T-helper 22 cell (primary cell): ENCODE measurements at places on chromosomes 2 and 18.

DNA sequence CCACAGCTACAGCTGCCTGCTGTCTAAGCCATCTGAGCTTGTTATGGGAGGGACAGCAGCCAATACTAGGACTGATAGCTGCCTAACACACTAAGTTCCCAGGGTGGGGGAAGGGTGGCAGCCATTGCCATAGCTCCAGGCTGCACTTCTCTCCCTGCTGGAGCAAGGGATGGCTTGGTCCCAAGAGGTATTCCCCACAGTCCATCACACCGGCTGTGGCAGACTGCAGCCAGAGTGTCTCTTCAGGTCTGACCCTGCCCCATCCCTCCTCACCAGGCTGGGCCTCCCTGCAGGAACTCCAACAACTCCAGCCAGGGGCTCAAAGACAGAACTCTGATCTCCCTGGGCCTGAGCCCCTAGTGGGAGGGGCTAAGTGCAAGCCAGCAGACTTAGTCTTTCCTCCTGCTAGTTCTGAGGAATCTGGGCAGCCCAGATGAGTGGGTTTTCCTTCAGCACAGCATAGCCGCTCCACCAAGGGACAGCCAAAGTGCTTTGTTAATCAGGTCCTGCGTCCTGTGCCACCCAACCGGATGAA is 632.1 kb downstream of the SOCS6 start:
- DNase-seq, result no peak

- no peak for DNase-seq
Measured at GRCh38 chr2:42980764-42981416, 188.5 kb upstream of the HAAO start.

- no peak for DNase-seq
Measured at GRCh38 chr2:187117483-187117882, 268.5 kb upstream of the ZSWIM2 start.

- DNase-seq, result no peak
Measured at GRCh38 chr2:90077948-90078347, 1386.5 kb downstream of the RPIA start.

- no peak for DNase-seq
Measured at GRCh38 chr2:154189953-154190352, 318.2 kb downstream of the GALNT13 start.

- no peak for DNase-seq
Measured at GRCh38 chr2:104758199-104758620, 95.7 kb upstream of the POU3F3 start.

- DNase-seq, result no peak
Measured at GRCh38 chr18:47901624-47902362, 28.7 kb downstream of the SMAD2 start.

- DNase-seq, result no peak
Measured at GRCh38 chr2:7424481-7424880, 507.3 kb downstream of the RNF144A start.

- no peak for DNase-seq
Measured at GRCh38 chr2:151476287-151476686, 66.6 kb downstream of the RIF1 start.

GRCh38 chr2:12636837-12637581 is 79.7 kb upstream of the TRIB2 start:
- DNase-seq, result no peak

DNA sequence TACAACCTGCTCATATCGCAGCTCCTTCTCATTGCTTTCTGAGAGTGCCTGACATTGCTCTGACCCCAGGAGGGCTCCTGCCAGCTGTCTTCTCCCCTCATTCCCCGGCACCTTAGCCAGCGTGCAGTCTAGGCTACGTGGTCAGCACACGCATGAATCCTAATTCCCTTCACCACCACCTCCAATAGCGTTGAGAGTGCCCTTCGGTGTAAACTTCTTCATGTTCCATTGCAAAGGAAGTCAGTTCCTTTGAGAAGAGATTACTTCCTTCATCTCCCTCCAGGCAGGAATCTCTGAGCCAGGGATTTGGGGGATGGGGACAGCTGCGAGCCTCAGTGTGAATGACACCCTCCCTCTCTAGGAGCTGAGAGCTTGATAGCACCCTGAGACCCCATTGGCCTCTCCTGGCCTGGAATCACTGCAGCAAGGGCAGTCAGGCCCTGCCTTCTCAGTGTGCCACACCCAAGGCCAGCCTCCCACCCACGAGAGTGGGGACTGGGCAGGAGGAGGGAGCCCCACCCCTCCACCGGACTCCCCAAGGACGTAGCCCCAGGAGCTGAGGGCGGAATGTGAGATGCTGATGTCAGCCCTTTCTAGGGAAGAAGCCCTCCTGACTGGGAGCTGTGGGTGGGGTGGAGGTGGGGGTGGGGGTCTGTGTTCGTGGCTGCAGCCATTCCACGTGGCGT is 53.4 kb downstream of the SLC66A2 start:
- DNase-seq, result no peak

- no peak for DNase-seq
Measured at GRCh38 chr18:62522178-62522503, 684 bp upstream of the ZCCHC2 start.

DNA sequence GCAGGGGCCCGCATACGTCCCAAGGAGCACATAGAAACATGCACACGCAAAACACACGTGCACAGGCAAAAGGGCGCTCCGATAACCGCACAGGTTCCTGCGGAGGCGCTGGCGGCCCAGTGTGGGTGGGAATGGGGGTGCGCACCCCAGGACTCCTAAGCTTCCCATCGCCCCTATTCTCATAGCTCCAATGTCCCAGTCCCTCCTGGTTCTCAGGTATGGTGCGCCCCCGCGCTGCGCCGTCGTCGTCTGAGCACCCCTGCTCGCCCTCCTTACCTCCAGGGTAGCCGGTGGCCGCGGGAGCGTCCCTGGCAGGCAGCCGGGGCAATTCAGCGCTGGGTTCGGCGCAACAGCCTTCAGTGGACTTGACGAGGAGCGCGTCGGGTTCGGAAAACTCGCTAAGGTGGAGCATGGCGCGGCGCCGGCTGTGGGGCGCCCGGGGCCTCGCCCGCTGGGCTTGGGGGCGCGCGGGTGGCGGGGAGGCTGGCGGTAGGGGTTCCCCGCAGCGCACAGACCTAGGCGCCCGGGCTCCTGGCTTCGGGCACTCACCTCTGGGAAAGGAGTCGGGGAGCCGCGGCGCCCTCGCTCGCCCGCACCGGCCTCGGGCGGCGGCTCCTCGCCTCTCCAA is 328 bp downstream of the EGR4 start:
- no peak for DNase-seq

GRCh38 chr18:50967714-50968661 is at the start of gene ELAC1:
Gene ELAC1 (plus strand): TSS chr18:50968040. CDS start chr18:50974405, 6,365 bp downstream.
- DNase-seq, result peak; percentile 34

GRCh38 chr2:215966951-215967350 is 46.4 kb downstream of the MREG start:
- no peak for DNase-seq
